Activated CD8-positive, alpha-beta T cell treated with anti-CD3 and anti-CD28 coated beads for 36 hours (primary cell): ENCODE measurements at places on chromosomes 2 and 18. TPM values are rescaled to one million over a fixed set of nuclear protein-coding genes. Genes with fewer than 3 reads are reported as not detected.

Gene DYNAP
- not detected for total RNA-seq

Gene TRMT61B
- total RNA-seq, result 14.5 TPM

Gene SELENOI
- total RNA-seq, result 38.9 TPM

Gene GPR35
- total RNA-seq, result 14.6 TPM

Gene GALNT5
- total RNA-seq, result not detected

Gene DSG1
- total RNA-seq, result not detected

Gene ATAD2B
- 12.5 TPM for total RNA-seq

Gene SRD5A2
- not detected for total RNA-seq

Gene GPC1
- total RNA-seq, result 0.83 TPM

Gene CELF4
- total RNA-seq, result not detected

Gene ALPI
- not detected for total RNA-seq

Gene ZBTB7C
- not detected for total RNA-seq

Gene NCKAP1
- total RNA-seq, result 3.1 TPM

Gene PPP4R3B
- total RNA-seq, result 80.6 TPM

Gene ARHGAP28
- total RNA-seq, result not detected

Gene VAMP5
- total RNA-seq, result 29.4 TPM

Gene ALPP
- not detected for total RNA-seq

Gene ATG9A
- 58.7 TPM for total RNA-seq

Gene TWIST2
- total RNA-seq, result not detected

Gene MROH2A
- total RNA-seq, result not detected

Gene KCMF1
- 101 TPM for total RNA-seq

Gene NAT8
- not detected for total RNA-seq
